MG63 (cell line): ENCODE measurements at places on chromosomes 3 and 15.

DNA sequence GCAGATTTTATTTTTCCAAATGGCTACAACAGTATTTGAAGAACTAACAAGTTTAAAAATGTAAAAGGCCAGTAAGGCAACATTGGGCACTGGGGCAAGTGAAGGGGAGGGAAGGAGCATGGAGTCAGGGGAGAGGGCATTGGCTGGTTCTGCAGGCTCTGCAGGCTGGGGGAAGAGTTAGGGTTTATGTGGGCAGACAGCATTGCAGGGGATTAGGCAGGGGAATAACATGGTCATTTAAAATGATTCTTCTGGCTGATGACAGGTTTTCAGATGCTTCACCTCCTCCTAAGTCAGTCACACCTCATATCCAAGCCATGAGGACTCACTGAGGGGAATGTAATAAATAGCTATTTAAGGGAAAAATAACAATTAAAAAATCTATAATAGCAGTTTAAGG is 52.6 kb downstream of the BTD start:
- DNase-seq: no peak

DNA sequence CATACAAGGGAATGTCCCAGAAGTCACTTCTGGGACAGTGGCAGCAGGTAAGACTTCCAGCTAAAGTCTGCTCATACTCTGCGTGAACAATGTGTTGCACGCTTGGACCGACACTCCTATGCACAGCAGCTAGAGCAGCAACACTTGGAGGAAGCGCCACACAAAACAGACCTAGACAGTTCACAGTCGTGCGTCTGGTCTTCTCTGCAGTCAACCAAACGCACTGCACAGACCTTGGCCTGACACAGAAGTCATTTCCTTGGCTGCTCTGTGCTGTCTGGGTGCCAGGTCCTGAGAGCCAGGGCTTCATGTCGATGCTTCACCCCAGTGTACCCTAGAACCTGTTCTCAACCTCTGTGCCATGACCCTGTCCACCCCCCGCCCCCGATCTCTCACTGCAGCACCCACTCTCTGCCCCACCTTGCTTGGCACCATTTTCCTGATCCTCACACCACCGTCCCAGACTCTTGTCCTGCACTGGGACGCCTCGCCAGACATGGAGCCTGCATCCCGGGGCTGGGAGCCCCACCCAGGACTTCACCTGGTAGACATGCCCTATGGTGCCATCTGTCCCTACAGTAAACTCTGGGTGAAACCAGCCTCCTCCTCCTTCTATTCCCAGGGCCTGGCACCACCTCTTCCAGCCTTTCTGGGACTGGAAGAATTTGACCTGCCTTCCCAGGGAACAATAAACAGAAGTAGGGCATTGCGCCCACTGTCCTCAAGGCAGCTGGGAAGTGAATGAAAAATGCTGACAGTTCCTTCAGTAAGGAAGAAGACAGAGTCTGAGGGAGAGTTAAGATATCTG is 3.1 kb downstream of the ATP10A start:
- peak; percentile 28 for DNase-seq

DNA sequence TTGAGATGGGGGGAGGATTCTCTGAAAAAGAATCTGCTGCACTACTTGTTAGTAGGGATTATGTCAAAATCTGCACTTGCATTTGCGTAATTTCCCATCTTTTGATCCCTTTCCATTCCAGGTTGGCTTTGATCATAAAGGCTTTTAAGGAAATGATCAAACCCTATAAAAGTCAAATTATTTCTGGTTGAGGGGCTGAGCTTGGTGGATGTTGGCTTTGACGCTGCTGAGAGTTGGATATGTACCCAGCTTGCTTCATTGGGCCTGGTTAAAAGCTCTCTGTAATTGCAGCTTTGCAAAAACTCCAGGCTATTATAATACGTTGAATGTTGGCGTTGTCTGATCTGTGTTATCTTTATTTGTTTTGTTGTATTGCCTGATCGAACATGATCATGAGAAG is 12.0 kb downstream of the LRRC3B start:
- DNase-seq: no peak

GRCh38 chr3:54360320-54360719 is 238.0 kb downstream of the CACNA2D3 start:
- peak; percentile 27 for DNase-seq

DNA sequence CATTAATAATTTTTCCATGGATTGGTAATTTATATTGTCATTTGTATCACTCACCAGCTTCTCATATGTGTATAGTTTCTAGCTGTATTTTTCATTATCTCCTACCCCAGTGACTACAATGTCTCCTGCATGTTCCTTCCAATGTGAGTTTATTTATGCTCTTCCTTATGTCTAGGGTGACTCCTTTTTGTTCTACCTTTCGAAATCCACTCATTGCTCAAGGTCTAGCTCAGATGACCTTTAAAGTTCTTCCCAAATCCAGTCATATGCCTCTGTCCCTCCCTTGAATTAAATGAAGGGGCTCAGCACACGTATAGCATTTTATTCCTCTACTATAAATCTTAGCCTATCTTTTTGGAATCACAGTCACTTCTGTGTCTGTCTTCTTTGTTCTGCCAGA is 53.0 kb downstream of the TMEM45A start:
- no peak for DNase-seq

- no peak for DNase-seq
Observed at GRCh38 chr15:61798631-61799030, 261.6 kb downstream of the VPS13C start.

GRCh38 chr3:25870452-25870851 is 80.6 kb downstream of the OXSM start:
- no peak for DNase-seq

DNA sequence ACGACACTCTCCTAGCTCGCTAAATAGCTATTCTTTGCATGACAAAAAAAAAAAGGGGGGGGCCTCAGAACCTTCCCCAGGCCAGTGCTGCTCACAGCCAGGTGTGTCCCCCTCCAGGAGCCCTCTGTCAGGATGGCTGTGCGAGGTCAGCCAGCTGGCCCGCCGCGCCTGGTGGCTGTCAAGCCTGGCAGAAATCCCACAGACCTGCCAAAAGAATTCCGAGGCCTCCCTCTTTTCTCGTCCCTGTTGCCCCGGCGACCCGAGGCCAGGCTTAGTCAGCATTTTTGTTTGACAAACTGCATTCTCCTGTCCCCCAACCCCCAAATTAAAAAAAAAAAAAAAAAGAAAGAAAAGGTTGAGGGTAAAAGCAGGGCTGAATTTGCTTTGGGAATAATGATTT is 61.9 kb downstream of the TM4SF4 start:
- peak; percentile 53 for DNase-seq

GRCh38 chr3:45130476-45130875 is 15.7 kb downstream of the CDCP1 start:
- DNase-seq: no peak

DNA sequence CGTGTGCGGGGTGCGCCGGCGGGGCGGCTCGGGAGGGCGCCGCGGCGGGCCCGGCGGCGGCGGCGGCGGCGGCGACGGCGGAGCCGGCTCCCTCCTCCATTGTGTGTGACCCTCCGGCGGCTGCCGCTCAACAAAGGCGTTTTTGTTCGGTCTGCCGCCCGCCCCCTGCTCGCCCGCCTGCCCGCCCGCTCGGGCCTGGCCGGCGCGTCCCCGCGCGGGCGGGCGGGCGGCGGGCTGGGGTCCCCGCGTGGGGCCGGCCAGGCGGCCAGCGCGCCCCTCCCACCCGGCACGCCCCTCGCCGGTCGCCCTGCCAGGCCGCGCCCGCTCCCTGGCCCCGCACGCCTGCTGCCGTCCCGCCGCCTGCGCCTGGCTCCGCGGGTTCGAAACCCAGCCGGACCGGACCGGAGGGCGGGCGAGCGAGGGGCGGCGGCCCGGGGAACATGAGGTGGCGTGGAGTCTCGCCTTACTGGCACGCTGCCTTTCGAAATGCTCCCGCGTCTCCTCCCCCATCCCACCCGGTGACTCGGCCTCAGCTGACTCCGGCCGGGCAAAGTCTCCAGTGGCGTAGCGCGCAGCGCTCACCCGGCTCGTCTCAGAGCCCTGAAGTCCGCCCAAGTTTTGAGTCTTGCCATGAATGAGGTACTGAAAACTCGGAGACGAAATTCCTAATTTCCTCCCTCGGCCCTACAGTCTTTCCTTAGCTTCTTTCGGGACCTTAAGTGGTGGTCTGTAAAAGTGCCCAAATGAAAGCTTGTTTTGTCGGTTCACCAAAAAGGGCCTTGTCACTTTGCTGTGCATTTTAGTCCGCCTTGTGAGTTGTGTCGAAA is 588 bp downstream of the MAPK6 start:
- DNase-seq: peak; percentile 89

DNA sequence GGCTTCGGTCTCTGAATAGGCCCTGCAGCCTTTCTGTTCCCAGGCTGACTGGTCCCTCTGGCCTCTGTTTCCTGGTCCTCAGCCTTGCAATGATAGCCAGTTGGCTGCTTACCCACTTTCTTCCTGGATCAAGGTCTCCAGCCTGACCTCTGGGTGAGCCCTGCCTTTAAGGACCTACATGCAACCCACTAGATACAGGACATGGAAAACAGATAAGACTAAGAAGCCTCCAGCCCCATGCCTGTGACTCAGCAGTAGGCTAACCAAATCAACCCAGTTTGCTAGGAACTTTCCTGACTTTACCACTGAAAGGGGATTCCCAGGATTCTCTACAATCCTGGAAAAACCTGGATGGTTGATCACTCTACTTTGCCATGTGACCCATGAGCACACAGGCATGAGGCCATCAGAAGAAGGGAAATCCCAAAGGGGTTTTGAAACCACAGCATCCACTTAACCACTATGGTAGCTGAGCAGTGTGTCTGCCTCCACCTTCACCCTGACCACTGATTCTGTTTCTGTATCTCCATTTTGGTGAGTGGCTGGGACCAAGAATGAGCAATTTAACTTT is 188.1 kb downstream of the CHST2 start:
- DNase-seq: peak; percentile 12

- DNase-seq: peak; percentile 69
Observed at GRCh38 chr3:58117561-58118181, 93.1 kb downstream of the DNASE1L3 start.

- DNase-seq: no peak
Observed at GRCh38 chr3:178480274-178480673, 56.0 kb upstream of the KCNMB2 start.

GRCh38 chr15:89628806-89629715 is 26.2 kb downstream of the KIF7 start:
- no peak for DNase-seq

DNA sequence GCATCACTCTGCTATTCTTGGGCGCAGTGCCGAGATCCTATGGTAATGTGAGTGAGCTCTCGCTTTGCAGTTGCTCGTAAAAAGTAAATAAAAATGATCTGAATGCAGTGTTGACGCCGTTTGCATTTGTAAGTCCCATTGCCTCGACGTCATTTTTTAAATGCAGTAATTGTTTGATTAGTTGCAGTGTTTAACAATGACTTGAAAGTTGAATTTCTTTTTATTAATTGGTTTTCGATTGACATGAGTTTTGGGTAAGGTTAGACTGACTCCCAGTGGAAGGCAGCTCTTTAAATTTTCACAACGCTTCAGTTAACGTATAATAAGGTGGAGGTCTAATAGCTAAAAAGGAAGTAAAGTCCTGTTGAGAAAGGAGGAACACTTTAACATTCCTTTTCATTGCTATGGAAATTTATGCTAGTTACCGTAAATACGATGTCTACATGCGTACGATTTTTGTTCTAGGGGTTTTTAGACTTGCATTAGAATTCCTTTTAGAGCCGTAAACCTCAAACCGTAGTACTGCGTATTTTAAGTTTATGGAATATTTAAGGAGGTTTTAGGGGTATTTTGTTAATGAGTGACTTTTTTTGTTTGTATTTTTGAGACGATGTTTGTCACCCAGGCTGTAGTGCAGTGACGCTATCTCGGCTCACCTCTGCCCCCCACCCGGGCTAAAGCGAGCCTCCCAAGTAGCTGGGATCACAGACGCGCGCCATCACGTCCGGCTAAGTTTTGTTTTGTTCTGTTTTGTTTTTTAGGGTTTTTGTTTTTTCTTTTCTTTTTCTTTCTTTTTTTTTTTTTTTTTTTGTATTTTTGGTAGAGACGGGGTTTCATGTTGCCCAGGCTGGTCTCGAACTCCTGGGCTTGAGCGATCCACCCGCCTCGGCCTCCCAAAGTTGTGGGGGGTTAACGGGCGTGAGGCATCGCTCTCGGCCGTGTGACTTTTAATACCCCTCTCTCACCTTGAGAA is 1.4 kb downstream of the MORF4L1 start:
- DNase-seq: peak; percentile 33

DNA sequence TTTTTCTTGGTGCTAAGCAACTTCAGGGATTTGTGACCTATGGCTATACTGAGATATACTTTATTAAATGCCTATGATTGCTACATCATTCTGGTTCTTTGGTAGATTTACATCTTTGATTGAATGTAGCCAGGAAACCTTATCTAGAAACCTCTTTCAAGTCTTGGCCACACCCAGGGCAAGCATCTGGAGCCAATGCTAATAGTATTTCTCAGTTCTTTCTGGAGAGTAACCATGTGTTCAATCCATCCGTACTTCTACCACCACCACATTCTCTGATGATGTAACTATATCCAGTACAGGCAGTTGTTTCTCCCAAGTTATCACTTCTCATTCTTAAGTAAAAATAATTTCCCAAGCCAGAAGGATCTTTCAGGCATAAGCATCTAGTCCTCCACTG is 69.0 kb downstream of the NME9 start:
- no peak for DNase-seq

GRCh38 chr3:135964160-135964955 is 1.2 kb upstream of the PPP2R3A start:
- DNase-seq: no peak

GRCh38 chr3:43079536-43080332 is 26.1 kb downstream of the POMGNT2 start:
- DNase-seq: no peak

- DNase-seq: peak; percentile 65
Observed at GRCh38 chr3:155382396-155383042, 89.0 kb upstream of the STRIT1 start.

GRCh38 chr3:3783210-3783609 is 16.0 kb upstream of the LRRN1 start:
- no peak for DNase-seq

GRCh38 chr15:71601038-71601834 is 209.1 kb upstream of the NR2E3 start:
- DNase-seq: no peak

GRCh38 chr3:117695321-117695720 is 985.7 kb downstream of the TUSC7 start:
- DNase-seq: peak; percentile 77

GRCh38 chr3:31067004-31067403 is 172.5 kb upstream of the GADL1 start:
- peak; percentile 70 for DNase-seq

- DNase-seq: no peak
Observed at GRCh38 chr15:68404056-68404798, 27.7 kb downstream of the ITGA11 start.

DNA sequence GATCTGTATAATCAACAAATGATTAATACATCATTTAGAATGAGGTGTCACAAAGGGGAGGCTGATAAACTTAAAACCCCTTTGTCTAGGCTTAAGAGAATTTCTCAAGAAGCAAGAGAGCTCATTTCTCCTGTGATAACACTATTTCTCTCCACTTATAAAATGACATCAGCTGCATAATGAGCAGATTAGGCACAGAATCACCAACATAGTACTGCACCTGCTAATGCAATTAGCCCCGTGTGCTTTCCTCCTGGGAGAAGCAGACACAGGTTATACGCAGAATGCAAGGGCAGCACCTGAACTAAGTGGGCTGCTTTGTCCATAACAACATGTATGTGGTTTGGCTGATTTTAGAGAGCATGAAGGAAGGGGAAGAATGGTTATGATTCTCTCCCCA is 515.3 kb upstream of the CFAP20DC start:
- DNase-seq: no peak
